ENCODE measurements at places on chromosomes 6 and 20. TPM values are rescaled to one million over a fixed set of nuclear protein-coding genes. Genes with fewer than 3 reads are reported as not detected.

The HLA-A gene
- 1,071 TPM for total RNA-seq

GRCh38 chr6:121619987-121620740 lies 184.7 kb downstream of the GJA1 start:
- H3K4me3 ChIP-seq, result no peak overlapping the region
- no peaks in the 10 kb centered on the region for H3K36me3 ChIP-seq
- no peak overlapping the region for H3K27ac ChIP-seq

- H3K4me3 ChIP-seq, result no peak overlapping the region
- no peaks in the 10 kb centered on the region for H3K36me3 ChIP-seq
- H3K27ac ChIP-seq, result no peak overlapping the region
- no peaks in the 10 kb centered on the region for H3K27me3 ChIP-seq
- no peak for DNase-seq
- H3K4me1 ChIP-seq, result no peaks in the 10 kb centered on the region
Observed at GRCh38 chr20:43691928-43692524, 25.1 kb downstream of the MYBL2 start.

The TFAP2D gene
- not detected for total RNA-seq

- no peak overlapping the region for H3K4me3 ChIP-seq
- H3K27ac ChIP-seq, result no peak overlapping the region
- no peaks in the 10 kb centered on the region for H3K36me3 ChIP-seq
- no peaks in the 10 kb centered on the region for H3K27me3 ChIP-seq
Observed at GRCh38 chr6:1015825-1016224, 296.1 kb upstream of the FOXQ1 start.

DNA sequence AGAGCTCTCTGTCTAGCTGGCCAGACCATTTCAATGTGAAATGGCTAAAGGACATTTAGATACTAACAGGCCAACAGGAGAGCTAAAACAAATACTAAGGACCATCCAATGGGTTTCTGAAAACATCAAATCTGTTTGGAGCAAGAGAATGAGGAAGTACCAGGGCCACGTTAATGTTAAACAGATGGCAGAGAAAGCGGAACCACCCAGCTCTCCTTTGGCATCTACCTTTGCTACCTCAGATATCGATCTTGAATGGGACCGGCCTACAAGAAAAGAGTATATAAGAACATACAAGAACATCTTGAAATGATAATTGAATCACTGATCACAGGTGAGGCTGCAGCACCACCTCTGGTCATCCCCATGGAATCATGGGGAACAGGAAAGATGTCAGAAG lies 31.8 kb downstream of the KCNK5 start:
- DNase-seq, result no peak
- no peak overlapping the region for H3K27ac ChIP-seq
- no peaks in the 10 kb centered on the region for H3K27me3 ChIP-seq
- H3K4me1 ChIP-seq, result peaks cover 5% of the 10 kb centered on the region
- peaks cover 12% of the 10 kb centered on the region for H3K36me3 ChIP-seq

The MYMX gene
- total RNA-seq, result 0.52 TPM

The LIN28B gene
- total RNA-seq, result not detected

DNA sequence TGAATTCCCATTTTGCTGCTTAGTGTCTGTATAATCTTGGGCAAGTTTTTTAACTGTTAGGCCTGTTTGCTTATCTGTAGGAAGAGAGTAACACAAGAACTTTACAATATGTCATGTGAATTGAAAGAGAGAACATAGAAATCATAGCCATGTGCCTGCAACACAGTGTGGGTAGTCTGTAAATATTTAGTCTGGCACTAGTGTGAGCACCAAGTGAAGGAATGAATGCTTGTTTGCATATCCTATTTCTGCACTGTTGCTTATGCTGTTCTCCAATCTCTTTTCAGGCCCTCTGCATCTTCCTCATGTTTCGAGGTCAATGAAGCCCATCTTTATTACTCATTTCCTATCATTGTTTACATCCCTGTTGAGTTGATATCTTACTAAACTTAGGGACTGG lies 49.2 kb downstream of the CBFA2T2 start:
- H3K4me1 ChIP-seq, result peaks cover 6% of the 10 kb centered on the region
- H3K36me3 ChIP-seq, result no peaks in the 10 kb centered on the region
- no peaks in the 10 kb centered on the region for H3K27me3 ChIP-seq
- H3K27ac ChIP-seq, result no peak overlapping the region

DNA sequence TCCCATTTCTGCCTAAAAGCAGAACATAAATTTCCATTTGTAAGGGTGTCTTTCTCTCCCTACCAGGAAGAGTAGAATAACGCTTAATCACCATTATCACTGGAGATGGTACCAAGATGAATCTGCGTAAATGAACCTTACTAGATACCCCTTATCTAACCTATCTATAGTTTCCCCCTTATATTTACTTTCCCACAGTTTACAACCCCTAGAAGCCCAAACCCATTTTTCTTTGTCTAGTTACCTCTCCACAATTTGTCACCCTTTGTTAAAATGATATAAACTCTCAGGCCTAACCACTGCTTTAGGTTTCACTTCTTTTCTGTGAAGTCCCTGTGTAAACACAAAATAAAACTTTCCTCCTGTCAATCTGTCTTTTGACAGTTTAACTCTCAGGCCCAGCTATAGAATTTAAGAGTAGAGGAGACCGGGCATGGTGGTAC lies 45.5 kb downstream of the PCNA start:
- no peak for DNase-seq
- no peak overlapping the region for H3K4me3 ChIP-seq
- H3K27me3 ChIP-seq, result no peaks in the 10 kb centered on the region
- H3K4me1 ChIP-seq, result peaks cover 30% of the 10 kb centered on the region
- H3K27ac ChIP-seq, result no peak overlapping the region

DNA sequence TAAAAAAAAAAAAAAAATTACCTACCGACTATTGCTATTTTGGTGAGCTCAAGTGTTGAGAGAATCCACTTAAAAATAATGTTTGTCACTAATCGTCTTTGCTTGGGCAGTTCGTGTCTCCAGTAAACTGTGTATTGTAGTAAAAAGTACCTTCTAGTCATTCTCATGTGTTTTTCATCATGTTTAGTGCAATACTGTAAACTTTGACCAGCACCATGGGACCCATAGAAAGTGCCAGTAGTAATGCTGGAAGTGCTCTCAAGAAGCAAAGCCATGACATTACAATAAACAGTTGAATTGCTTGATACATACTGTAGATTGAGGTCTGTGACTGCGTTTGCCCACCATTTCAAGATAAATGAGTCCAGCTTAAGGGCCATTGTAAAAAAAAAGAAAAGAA lies 395.2 kb downstream of the BCKDHB start:
- no peaks in the 10 kb centered on the region for H3K36me3 ChIP-seq
- H3K27ac ChIP-seq, result no peak overlapping the region
- no peak for DNase-seq
- H3K4me1 ChIP-seq, result no peaks in the 10 kb centered on the region
- no peaks in the 10 kb centered on the region for H3K27me3 ChIP-seq

Measured in upper lobe of right lung (tissue), 1 donor.